ENCODE measurements at places on chromosomes 12 and 14. TPM values are rescaled to one million over a fixed set of nuclear protein-coding genes. Genes with fewer than 3 reads are reported as not detected.

SPTB gene
- total RNA-seq, result not detected

MDM2 gene
- 225 TPM for total RNA-seq

SLC7A8 gene
- total RNA-seq, result 4.3 TPM

GPRC5D gene
- total RNA-seq, result not detected

FAM161B gene
- total RNA-seq, result 5.6 TPM

CFAP251 gene
- 4.3 TPM for total RNA-seq

PELI2 gene
- 14.1 TPM for total RNA-seq

OVCH1 gene
- under 0.01 TPM for total RNA-seq

C3AR1 gene
- 0.72 TPM for total RNA-seq

FMNL3 gene
- 31.8 TPM for total RNA-seq

RTL1 gene
- not detected for total RNA-seq

FBRSL1 gene
- total RNA-seq, result 12.3 TPM

COX8C gene
- total RNA-seq, result not detected

CLEC4E gene
- not detected for total RNA-seq

B4GALNT1 gene
- 2.9 TPM for total RNA-seq

MGP gene
- 16.8 TPM for total RNA-seq

C12orf50 gene
- not detected for total RNA-seq

VWF gene
- 0.29 TPM for total RNA-seq

MYF5 gene
- total RNA-seq, result not detected

MMP19 gene
- 14.7 TPM for total RNA-seq

EEF1AKMT3 gene
- 8.8 TPM for total RNA-seq

TOMM20L gene
- not detected for total RNA-seq

PRORP gene
- total RNA-seq, result 30.4 TPM

RNU4-1 gene
- total RNA-seq, result under 0.01 TPM

FBXL14 gene
- total RNA-seq, result 9.8 TPM

GRIP1 gene
- under 0.01 TPM for total RNA-seq

OTX2 gene
- not detected for total RNA-seq

KRT2 gene
- not detected for total RNA-seq

GPR68 gene
- total RNA-seq, result 8.5 TPM

RNF212B gene
- total RNA-seq, result not detected

KCNH5 gene
- not detected for total RNA-seq

PRKAB1 gene
- 25.3 TPM for total RNA-seq

AKAP5 gene
- total RNA-seq, result 0.59 TPM

DHRS4L2 gene
- total RNA-seq, result 9.7 TPM

SLC6A12 gene
- not detected for total RNA-seq

LRRC10 gene
- total RNA-seq, result not detected

TMEM30B gene
- 1.1 TPM for total RNA-seq

CPNE6 gene
- not detected for total RNA-seq

SIX1 gene
- 21.5 TPM for total RNA-seq

CDK17 gene
- 68.0 TPM for total RNA-seq

ANKRD33 gene
- not detected for total RNA-seq

SSPN gene
- total RNA-seq, result 9.8 TPM

ALKBH2 gene
- 25.0 TPM for total RNA-seq

GLIPR1L1 gene
- not detected for total RNA-seq

GPR132 gene
- under 0.01 TPM for total RNA-seq
